Frontal cortex (tissue), 4 donors: ENCODE measurements at places on chromosomes 2 and 18. TPM values are rescaled to one million over a fixed set of nuclear protein-coding genes. Genes with fewer than 3 reads are reported as not detected.

DNA sequence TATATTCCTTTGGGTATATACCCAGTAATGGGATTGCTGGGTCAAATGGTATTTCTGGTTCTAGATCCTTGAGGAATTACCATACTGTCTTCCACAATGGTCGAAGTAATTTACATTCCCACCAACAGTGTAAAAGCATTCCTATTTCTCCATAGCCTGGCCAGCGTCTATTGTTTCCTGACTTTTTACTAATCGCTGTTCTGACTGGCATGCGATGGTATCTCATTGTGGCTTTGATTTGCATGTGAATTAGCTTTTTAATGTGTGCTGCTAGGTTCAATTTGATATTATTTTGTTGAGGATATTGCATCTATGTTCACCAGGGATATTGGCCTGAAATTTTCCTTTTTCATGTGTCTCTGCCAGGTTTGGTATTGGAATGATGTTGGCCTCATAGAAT, 67.4 kb upstream of the VRK2 start:
- no peak for DNase-seq

GRCh38 chr2:168671932-168672331, 130.5 kb upstream of the NOSTRIN start:
- no peak for DNase-seq

The SLC8A1 gene
- total RNA-seq, result 187 TPM

The COL4A3 gene
- total RNA-seq, result under 0.01 TPM

The COMMD1 gene
- total RNA-seq, result 40.8 TPM
